ENCODE measurements at places on chromosomes 6 and 20. TPM values are rescaled to one million over a fixed set of nuclear protein-coding genes. Genes with fewer than 3 reads are reported as not detected.

GRCh38 chr6:30463242-30463641, 26.1 kb upstream of the HLA-E start:
- DNase-seq = no peak
- no peak overlapping the region for H3K4me3 ChIP-seq
- peaks cover 92% of the 10 kb centered on the region for H3K27me3 ChIP-seq
- H3K4me1 ChIP-seq = peaks cover 35% of the 10 kb centered on the region

GRCh38 chr6:44229376-44230033, 6.1 kb downstream of the SLC29A1 start:
- no peak overlapping the region for H3K4me3 ChIP-seq
- H3K27me3 ChIP-seq = no peaks in the 10 kb centered on the region
- peaks cover 17% of the 10 kb centered on the region for H3K4me1 ChIP-seq
- no peak for DNase-seq
- peaks cover 3% of the 10 kb centered on the region for H3K36me3 ChIP-seq

DNA sequence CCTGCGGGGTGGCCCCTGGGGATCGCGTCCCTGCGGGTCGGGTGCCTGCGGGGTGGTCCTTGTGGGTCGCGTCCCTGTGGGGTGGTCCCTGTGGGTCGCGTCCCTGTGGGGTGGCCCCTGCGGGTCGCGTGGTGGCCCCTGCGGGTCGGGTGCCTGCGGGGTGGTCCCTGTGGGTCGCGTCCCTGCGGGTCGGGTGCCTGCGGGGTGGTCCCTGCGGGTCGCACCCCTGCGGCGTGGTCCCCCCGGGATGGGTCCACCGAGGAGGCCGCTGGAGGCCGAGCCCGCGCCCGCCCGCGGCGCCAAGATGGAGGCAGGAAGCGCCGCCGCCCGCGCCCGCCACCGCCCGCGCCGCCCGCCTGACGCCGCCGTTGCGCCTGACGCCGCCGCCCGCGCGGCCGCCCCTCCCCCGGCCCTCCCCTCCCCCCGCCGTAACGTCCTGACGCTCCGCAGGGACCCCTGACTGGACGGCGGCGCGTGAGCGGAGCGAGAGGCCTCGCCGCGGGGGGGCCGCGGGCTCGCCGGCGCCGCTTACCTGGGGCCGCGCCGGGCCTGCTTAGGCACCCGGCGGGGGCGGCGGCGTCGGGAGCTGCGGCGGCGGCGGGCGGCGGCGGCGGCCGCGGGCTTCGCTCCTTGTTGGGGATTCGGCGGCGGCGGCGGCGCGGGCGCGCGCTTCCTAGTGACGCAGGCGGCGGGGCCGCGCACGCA, at the start of gene GMEB2:
GMEB2 (minus strand) TSS at position 678 of the 705 bp plus-strand sequence. CDS start 7,704 bp downstream, outside the sequence.
- no peaks in the 10 kb centered on the region for H3K27me3 ChIP-seq
- H3K4me1 ChIP-seq = peaks cover 22% of the 10 kb centered on the region
- peaks cover 12% of the 10 kb centered on the region for H3K36me3 ChIP-seq
- peak within 1 kb of the TSS; percentile 95 for H3K4me3 ChIP-seq
- DNase-seq = peak; percentile 75

DNA sequence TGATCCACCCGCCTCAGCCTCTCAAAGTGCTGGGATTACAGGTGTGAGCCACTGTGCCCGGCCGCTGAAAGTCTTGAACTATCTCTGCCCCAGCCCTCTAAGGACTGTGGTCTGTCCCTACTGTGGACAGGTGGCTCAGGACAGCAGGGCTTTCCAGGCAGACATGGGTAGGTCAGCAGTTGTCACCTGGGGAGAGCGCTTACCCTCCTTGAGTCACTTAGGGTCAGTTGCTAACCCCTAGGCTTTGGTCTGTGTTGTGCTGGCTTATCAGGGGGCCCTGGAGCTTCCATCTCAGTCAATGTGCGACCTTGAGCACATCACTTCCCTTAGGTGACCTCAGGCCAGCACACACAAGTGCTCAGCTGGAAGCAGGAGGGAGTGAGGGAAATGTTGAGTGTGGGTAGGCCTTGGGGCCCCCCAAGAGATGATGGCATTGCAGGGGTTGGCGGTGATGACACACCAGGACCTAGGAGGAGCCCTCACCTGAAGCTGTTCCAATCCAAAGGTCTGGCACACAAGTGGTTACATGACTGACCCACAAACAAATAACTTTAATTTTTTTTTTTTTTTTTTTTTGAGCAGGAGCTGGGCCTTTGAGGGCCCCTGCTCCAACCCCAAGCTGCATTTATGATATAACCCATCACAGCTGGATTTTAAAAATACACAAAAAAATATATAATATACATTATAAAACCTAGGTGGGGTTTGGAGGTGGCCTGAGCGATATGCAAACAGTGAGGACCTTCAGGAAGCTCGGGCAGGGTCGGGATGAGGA, 5.1 kb downstream of the RPL10A start:
- H3K4me1 ChIP-seq = peaks cover 37% of the 10 kb centered on the region
- H3K27me3 ChIP-seq = no peaks in the 10 kb centered on the region
- H3K27ac ChIP-seq = peak overlapping the region; percentile 45
- H3K4me3 ChIP-seq = no peak overlapping the region
- no peak for DNase-seq

GRCh38 chr6:130794010-130794697, 33.1 kb upstream of the SMLR1 start:
- no peaks in the 10 kb centered on the region for H3K27me3 ChIP-seq
- no peaks in the 10 kb centered on the region for H3K4me1 ChIP-seq
- peaks cover 1% of the 10 kb centered on the region for H3K36me3 ChIP-seq
- H3K4me3 ChIP-seq = no peak overlapping the region
- DNase-seq = no peak

The DPPA5 gene
- not detected for total RNA-seq

The OTOR gene
- not detected for total RNA-seq

DNA sequence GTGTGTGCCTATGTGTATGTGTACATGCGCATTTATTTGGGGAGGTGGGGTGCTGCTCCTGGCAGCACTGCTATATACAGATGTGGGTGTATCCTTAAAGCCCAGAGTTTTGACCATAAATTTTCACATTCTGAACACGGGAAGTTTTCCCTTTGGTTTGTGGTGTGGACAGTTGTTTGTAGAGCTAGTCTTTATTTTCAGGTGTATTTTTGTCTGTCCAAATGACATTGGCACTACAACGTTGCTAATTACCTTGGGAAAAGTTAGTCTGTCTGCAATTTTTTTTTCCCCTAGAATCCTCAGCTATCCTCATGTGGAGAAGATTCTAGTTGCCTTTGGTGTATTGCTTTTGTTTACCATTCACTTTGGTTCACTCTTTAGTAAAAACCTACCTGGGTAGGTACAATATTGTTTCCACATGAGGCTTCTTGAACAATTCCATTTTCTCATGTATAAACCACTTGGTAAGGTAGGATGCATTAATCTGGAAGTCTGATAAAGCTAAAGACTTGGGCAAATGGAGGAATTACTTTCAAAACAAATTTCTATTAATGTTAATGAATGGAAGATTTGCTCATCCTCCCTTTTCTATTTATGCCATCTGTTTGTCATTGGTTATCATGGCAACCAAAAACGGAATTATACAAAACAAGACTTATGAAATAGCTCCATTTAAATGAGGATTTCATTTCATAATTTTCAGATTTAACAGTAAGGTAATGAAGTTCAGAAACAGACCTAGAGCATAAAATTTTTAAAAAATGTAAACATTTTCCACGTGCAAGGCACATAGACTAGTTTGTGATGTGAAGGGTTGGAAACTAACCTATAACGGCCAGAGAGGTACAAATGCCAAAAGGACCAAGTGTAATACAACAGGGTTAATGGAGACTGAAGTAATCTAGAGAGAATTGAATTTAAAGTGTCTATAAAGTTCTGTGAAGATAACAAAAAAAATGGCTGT, 3.9 kb downstream of the CCN2 start:
- peaks cover 11% of the 10 kb centered on the region for H3K4me1 ChIP-seq
- no peak overlapping the region for H3K4me3 ChIP-seq
- no peak for DNase-seq
- H3K27ac ChIP-seq = no peak overlapping the region

All from activated CD8-positive, alpha-beta memory T cell treated with anti-CD3 and anti-CD28 coated beads, Interleukin-2, amount 10 ng/mL, durations not matched to agents 7 days and 5 days (primary cell).